ENCODE measurements at places on chromosomes 7 and 10. TPM values are rescaled to one million over a fixed set of nuclear protein-coding genes. Genes with fewer than 3 reads are reported as not detected.

Gene CCL26
- total RNA-seq: not detected

Gene SEC31B
- total RNA-seq: 2.9 TPM

Gene OR13A1
- total RNA-seq: not detected

Gene SORCS3
- total RNA-seq: under 0.01 TPM

Gene ADAMTS14
- 1.3 TPM for total RNA-seq

Gene GRID1
- 0.52 TPM for total RNA-seq

Gene ACTL6B
- total RNA-seq: not detected

Gene MSS51
- total RNA-seq: 0.80 TPM

Gene STK31
- total RNA-seq: 0.12 TPM

Gene MBLAC1
- 3.7 TPM for total RNA-seq

Gene FAM13C
- total RNA-seq: not detected

Gene LRWD1
- 27.9 TPM for total RNA-seq

Gene ZWINT
- 65.8 TPM for total RNA-seq
